ENCODE measurements at places on chromosomes 4 and X. TPM values are rescaled to one million over a fixed set of nuclear protein-coding genes. Genes with fewer than 3 reads are reported as not detected.

The GPR82 gene
- total RNA-seq, result not detected

The MAGEB10 gene
- total RNA-seq, result not detected

The CLCN5 gene
- total RNA-seq, result 5.5 TPM

The GLRA3 gene
- not detected for total RNA-seq

The NR3C2 gene
- 3.2 TPM for total RNA-seq

Measured in endothelial cell of coronary artery (primary cell).